Hematopoietic multipotent progenitor cell treated with erythropoietin and hydrocortisone succinate and interleukin-3 and kit ligand, for 8 days (in vitro differentiated cells): ENCODE measurements at places on chromosomes 5 and 9.
A peak's percentile ranks its signal among the peaks of the same experiment; 100 is the strongest.

DNA sequence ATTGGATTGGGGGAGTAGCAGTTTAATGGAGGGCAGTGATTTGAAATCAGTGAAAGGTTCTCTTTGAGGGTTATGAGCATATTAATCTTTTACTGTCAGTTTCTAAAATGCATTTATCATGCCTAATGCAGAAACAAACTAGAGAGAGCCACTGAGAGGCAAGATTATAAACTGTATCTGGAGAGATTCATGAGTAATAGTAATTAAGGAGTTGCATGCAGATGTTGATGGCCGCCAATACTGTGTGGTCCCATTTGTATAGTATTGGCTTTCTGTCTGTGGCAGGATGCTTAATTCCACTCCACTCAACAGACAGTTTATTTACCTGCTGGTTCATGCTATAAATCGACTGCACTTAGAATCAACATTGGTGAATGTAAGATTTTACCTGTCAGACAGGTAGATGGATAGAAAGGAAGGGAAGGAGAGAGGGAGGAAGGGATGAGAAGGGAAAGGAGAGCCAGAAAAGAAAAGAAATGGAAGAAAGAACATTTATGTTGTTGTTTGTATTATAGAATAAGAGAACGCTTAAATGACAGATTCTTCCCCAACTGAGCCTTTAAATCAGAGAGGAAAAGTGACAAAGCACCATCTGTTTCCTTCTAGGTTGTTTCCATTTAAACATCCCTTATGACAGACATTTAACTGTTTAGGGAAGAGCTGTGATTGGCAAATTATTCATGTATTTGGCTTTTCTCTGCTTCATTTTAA lies 146.5 kb downstream of the PAM start:
- no peak for DNase-seq

DNA sequence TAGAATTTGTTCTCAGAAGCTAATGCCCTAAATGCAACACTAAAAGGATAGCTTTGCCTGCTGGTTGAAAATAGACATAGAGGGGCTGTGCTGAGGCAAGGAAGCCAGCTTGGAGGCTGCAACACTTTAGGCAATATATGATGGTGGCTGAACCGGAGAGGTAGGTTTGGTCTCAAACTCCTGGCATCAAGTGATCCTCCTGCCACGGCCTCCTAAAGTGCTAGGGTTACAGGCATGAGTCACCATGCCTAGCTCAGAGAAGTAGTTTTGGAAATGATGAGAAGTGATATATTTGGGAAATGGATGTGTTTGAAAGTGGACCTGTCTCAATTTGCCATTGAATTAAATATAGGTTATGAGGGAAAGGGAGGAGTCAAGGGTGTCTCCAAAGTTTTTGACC lies 10.0 kb downstream of the DUSP1 start:
- no peak for DNase-seq

- DNase-seq = no peak
Measured at GRCh38 chr5:135076051-135076491, 42.0 kb upstream of the PITX1 start.

- DNase-seq = peak; percentile 28
Measured at GRCh38 chr5:43303242-43303641, 10.0 kb downstream of the HMGCS1 start.

- DNase-seq = peak; percentile 27
Measured at GRCh38 chr9:9924376-9924775, 688.4 kb downstream of the PTPRD start.

DNA sequence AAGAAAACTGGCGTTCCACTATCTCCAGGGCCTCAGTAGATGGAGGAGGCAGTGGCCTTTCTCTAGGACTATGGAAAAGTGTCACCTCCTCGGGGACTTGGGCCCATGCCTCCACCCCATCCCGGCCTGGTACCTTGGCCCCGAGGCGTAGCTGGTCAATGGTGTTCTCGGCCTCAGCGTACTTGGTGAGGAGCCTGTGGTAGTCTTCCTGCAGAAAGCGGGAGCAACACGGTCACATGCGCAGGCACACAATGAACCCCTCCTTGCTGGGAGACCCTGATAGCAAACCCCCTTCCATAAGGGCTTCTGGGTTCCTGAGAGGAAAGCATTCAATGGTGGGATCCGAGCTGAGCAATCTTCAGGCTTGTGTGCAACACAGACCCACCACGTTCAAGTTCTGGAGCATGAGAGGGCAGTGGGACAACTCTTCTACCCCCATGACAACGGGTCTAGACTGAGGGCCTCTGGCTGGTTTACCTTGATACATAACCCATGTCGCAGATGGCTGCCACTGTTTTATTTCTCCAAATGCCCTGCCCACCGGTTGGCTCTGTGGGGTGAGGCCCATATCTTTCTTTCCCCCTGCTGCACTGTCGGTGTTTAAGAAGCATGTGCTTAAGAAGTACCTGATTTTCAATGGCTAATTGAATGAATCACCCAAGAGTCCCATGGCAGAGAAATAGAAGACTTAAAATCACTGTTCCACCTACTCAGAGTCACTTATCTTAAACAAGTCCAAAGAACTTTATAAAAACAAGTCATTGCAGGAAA lies 13.6 kb downstream of the AKNA start:
- no peak for DNase-seq

GRCh38 chr9:99169086-99169485 lies 52.7 kb downstream of the ALG2 start:
- no peak for DNase-seq

- DNase-seq = no peak
Measured at GRCh38 chr5:50749873-50750272, 83.4 kb downstream of the PARP8 start.

- no peak for DNase-seq
Measured at GRCh38 chr9:128553728-128554127, 1.3 kb downstream of the SPTAN1 start.

- DNase-seq = no peak
Measured at GRCh38 chr9:90985631-90986030, 184.0 kb downstream of the SYK start.
